ENCODE measurements at places on chromosomes 13 and 19.

DNA sequence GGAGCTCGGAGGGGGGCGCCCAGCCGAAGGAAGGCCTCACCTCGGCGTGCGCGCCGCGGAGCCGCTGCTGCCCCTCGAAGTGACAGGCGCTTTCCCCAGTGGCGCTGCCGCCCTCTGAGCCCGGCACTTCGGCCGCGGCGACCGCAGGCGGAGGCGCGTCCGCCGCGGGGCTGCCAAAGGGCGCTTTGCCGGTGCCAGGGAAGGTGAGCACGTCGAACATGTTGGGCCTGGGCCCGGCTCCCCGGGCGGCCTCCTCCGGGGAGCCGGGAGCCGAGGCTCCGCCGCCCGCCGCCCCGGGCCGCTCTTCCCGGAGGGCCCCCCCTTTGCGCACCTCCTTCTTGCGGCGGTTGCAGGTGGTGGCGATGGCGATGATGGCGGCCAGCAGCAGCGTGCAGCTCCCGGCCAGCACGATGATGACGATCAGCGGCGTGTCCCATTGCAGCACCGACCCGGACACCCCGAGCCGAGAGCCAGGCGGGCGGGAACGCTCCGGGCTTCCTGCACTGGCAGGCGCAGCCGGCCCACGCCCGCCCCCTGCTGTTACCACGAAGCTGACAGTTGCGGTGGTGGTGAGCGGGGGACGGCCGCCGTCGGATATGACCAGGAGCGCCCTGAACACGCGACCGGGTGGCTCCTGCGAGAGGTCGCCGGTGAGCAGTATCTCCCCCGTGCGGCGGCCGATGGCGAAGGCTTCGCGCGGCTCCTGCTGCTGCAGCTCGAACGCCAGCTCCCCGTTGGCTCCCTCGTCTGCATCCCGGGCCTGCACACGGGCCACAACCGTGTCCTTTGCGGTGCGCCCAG, 2.5 kb downstream of the PCDH8 start:
- peak; percentile 70 for DNase-seq

- no peak for DNase-seq
Observed at GRCh38 chr13:32224916-32225315, 90.2 kb downstream of the ZAR1L start.

DNA sequence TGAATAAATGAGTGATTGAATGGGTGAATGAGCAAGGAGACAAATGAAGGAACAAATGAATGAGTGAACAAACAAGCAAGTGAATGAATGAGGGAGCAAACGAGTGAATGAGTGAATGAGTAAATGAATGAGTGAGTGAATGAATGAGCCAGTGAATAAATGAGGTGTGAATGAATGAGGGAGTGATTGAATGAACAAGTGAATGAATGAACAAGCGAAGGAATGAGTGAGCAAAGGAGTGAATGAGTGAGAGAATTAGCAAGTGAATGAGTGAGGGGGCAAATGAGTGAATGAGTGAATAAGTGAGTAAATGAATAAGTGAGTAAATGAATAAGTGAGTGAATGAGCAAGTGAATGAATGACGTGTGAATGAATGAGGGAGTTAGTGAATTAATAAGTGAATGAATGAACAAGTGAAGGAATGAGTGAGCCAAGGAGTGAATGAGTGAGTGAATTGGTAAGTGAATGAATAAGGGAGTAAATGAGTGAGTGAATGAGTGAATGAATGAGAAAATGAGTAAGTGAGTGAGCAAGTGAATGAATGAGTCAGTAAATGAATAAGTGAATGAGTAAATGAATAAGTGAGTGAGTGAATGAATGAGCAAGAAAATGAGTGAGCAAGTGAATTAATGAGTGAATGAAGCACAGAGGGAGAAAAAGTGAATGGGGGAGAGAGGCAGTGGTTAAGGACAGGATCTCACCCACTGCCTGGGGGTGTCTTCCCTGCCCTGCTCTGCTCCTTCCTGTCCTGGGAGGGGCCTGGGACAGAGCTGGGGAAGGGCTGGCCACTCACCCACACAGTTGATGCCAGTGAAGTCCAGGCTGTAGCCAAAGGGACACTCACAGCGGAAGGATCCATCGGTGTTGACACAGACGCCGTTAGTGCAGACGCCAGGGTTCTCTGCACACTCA, 36.4 kb downstream of the CCL25 start:
- DNase-seq: no peak

- no peak for DNase-seq
Observed at GRCh38 chr13:74329962-74330361, 195.8 kb upstream of the KLF12 start.

- no peak for DNase-seq
Observed at GRCh38 chr13:95783747-95784146, 106.8 kb downstream of the DNAJC3 start.

- DNase-seq: no peak
Observed at GRCh38 chr19:37999309-38000213, 92.6 kb downstream of the SIPA1L3 start.

- no peak for DNase-seq
Observed at GRCh38 chr13:77810430-77810829, 108.2 kb downstream of the EDNRB start.

DNA sequence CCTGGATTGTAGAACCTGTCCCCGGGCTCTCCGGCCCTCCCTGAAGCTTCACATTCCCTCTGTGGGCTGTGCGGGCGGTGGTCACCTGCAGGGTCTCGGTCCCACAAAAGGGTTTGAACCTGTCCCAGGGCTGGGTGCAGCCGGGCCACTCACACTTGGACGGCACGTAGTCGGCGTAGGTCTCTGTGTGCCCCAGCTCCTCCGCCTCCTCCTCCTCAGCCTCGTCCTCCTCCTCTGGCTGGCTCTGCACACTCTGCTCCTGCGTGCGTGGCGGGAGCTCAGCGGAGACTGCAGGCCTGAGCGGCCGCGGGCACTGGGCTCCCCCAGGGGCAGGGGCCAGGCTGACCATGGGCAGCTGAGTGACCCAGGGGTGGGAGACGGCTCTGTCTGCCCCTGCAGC, 19.6 kb downstream of the GPX4 start:
- no peak for DNase-seq

DNA sequence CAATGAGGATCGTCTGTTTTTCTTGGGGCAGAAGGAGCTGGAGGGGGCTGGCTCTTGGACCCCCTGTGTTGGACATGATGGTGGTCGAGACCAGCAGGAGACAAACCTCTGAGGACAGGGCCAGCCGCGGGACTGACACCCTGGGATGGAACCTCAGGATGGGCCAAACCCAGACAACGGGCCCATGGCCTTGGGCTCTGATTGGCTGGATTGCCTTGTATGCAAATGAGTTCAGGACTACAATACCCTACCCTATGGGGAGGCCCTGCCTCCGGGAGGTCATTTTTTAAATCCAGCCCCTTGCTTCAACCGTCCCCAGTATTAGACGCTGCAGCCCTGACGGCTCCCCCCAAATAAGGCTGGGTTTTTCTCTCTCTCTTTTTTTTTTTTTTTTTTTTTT, 22.0 kb downstream of the SLC5A5 start:
- no peak for DNase-seq

DNA sequence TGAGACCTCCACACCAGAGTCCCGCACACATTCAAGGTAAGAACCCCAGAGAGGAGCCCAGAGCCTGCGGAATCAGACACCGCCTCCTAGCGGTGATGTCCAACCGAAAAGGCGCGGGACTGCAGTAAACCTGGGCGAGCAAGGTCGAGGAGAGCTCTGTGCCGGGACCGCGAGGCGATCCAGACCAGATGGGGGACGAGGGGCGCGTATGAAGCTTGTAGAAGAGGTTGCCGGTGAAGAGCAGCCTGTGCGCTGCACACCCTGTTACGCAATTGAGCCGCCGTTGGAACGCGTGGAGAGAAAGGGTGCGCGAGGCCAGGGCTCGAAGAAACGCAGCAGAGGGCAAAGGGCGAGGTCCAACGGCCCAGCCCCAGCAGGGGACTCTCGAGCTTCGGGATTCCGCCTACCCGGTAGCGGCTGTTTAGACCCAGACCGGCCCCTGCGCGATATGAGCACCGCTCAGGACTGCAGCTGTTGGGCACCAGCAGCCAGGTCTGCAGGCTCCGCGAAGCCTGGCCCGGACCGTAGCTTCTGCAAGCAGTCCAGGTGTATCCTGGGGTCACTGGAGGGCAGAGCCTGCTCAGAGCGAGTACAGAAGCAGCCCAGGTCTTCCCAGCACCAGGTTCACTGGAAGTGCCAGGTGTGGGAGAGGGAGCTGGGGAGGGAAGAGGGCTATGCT, 65.9 kb upstream of the ZNF599 start:
- no peak for DNase-seq

DNA sequence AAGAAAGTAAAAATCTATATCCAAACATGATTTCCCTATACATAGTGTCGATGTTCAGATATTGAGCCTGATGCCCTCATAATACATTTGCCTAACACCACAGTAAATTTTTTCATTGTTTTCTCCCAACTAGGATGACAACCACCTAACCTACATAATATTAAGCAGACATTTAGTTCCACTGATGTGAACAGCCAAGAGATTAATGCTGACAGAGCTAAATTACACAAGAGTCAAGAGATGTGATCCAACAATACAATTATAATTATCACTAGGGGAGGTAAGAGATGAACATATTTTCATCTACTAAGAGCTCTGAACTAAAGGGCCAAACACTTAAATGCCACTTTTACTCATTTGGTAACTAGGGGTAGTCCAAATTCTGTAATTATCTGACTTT, 145.9 kb downstream of the DACH1 start:
- no peak for DNase-seq

GRCh38 chr13:89843621-89844020, 1503.9 kb upstream of the MIR17HG start:
- no peak for DNase-seq
